NCI-H1105 treated with DMSO at 0.1 percent for 48 hours (cell line): ENCODE measurements at places on chromosomes 7 and 10.

- DNase-seq: peak; percentile 53
Measured at GRCh38 chr7:522071-522950, 2.7 kb upstream of the PDGFA start.

DNA sequence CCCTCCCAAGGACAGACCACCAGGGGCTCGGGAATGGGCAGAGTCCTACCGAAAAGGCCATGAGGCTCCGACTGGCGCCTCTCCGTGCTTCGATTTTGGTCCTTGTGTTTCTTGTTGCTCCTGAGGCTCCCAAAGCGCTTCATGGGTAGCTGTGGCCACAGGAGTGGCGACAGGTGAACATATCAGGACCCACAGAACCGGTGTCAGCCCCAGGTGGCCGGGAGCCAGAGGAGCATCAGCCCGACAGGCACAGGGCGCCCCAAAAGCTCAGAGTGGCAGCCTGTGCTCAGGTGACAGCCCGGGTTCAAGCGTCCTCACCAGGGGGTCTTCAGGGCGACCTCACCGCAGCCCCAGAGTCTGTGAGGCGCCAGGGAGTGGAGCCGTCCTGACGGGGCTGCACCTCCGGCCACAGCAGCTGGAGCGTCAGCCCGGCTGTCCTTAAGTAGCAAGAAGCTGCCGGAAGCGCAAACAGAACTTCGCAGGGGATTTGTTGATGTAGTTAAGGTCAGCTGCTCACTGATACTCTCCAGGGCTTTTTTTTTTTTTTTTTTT, 141.0 kb downstream of the PRKAG2 start:
- DNase-seq: no peak

DNA sequence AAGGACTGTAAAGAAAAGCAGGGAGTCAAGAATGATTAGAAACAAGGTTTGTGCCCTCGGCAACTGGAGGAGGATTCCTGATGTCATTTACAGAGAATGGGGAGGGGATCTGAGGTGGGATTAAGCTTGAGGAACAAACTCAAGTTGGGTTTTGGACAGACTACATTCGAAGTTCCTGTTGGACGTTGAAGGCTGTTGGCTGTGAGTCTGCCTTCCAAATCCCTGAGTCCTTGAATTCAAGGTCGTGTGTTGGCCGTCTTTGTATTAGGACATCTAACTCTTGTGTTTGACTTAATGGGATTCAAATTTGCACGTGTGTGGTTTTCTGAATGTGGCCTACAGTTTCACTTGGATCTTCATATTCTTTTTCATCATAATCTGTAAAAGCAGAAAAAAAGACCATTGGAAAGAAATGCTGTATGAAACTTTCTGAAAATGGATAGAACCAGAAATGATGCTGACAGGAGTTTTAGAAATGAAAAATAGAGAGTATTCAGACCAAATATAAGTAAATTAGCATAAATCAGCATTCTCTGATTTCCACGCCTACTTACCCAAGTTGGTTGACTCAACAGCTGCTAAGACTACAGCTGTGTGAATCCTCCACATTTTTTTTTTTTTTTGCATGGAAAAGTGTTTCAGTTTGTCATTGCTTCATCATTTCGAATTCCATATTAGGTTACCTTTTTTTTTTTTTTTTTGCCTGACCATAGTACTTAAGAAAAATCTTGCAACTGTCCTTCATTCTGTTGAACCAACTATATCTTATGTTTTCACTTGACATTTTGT, 94.8 kb downstream of the KIAA1217 start:
- DNase-seq: no peak

DNA sequence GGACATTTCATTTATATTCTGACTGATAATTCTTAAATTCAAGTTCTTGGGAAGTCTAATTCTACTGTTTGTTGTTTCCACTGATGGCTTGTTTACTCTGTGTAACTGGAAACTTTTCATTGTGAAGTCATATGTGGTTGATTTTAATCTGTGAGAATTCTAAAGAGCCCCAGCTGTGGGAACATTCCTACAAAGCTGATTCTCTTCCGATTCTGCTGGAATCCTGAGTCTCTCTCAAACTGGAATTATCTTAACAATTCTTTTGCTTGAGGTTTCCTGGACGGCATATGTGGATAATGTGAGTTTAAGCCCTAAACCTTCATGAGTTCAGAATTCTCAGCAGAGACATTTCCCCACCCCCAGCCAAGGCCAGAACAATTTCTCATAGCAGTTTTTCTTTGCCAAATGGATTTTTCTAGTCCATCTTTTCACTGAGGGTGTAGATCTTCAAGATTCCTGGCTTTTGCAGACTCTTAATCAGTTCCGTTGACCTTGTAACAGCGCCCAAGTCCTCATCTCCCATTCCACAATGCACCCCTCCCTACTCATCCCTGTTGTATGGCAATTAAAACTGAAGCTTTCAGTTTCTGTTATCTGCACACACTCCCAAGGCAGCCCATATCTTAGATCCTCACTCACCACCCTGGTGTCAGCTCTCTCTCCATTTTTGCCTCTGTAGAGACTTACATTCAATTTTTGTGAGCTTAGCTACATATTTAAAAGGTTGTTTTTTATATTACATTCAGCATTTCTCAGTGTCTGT, 37.6 kb downstream of the GRM8 start:
- no peak for DNase-seq

GRCh38 chr7:96691702-96692101, 17.9 kb downstream of the SEM1 start:
- no peak for DNase-seq

GRCh38 chr10:80187465-80188409, 17.6 kb downstream of the ANXA11 start:
- no peak for DNase-seq

- DNase-seq: no peak
Measured at GRCh38 chr7:139898483-139898882, 69.4 kb downstream of the TBXAS1 start.

DNA sequence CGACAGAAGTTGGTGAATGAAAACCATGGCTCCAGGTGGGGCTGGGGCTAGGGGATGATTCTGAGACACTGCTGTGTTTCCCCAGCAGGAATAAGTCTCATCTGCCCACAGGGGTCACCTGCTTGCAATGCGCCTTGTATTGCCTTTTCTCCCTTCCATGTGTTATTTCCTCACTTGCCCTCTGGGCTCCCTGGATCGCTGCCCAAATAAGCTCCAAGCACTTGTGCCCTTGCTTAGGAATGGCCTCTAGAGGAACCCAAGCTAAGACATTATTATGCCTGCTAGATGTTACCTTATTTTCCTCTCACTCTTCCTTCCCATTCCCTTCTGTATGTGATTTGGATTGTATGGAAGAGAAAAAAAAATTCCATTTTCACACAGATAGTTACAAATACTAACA, 24.8 kb upstream of the PLPP4 start:
- no peak for DNase-seq

DNA sequence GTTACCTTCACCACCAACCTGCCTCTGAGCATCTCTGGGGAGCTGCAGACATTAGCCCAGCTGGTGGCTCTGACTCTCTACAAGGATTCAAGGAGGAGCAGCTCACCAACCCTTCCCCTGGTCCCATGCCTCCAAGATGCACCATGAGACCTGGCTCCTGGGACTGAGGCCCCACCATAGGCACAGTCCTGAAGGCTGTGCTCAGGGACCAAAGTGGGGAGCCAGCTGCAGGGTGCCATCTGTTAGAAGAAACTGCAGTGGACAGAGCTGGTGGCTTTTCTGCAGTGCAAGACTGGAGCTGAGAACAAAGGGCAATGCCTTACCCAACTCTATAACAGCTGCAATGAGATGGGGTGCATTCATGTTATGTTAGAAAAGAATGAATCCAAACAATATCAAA, 581.6 kb downstream of the TCERG1L start:
- DNase-seq: no peak

DNA sequence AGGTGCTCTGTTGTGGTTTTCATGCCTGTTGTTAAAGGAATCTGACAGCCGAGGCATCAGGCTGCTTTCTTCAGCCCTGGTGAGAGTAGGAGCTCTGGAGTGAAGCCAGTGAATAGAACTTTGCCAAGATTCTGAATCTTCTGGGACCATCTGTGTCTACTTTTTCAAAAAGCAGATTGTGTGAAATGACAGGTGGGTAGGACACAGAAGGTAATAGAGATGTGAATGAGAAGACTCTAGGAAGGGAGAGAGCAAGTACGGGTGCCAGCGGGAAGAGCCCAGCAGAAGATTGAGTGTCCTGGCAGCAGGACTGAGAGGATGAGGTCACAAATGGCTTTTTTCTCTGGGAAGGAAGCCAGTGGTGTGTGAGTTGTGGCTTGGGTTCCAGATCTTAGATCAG, 429.2 kb downstream of the SDK1 start:
- no peak for DNase-seq

DNA sequence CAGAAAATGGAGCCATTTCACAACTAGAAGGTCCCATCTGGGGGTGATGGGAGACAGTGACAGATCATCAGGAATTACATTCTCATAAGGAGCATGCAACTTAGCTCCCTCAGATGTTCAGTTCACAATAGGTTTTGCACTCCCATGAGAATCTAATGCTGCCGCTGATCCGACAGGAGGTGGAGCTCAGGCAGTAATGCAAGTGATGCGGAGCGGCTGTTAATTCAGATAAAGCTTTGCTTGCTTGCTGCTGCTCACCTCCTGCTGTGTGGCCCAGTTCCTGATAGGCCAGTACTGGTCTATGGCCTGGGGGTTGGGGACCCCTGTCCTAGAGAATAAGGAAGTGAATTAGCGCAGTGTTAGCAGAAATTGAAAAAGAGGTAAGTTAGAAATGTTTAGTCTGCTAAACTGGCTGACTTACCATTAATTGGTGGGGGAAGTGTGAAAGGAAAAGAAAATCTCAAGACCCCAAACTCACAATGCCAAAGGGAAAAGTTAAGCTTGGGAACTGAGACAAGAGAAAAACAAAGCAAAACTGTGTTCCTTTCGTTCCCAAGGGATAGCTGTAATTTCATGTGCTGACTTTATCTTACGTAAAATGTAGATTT, 76.4 kb downstream of the LYZL2 start:
- no peak for DNase-seq

DNA sequence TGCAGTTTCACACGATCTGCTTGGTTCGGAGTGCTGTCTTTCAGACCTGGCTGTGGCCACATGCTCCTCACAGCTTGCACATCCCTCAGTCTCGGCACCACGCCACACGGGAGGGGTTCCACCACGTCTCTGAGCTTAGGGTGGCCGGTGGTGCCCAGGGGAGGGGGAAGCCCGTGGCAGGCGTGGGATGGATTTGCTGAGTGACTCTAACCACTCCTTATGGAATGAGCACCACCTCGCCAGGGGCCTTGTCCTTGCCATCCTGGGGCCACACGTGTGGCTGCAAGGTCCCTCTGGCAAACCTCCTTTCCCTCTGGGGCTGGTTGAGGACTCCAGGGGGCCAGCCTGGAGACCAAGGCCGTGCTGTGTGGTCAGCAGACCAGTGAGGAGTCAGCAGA, 29.1 kb upstream of the FAM20C start:
- DNase-seq: no peak
